ENCODE measurements at places on chromosomes 7 and 10. TPM values are rescaled to one million over a fixed set of nuclear protein-coding genes. Genes with fewer than 3 reads are reported as not detected.

DNA sequence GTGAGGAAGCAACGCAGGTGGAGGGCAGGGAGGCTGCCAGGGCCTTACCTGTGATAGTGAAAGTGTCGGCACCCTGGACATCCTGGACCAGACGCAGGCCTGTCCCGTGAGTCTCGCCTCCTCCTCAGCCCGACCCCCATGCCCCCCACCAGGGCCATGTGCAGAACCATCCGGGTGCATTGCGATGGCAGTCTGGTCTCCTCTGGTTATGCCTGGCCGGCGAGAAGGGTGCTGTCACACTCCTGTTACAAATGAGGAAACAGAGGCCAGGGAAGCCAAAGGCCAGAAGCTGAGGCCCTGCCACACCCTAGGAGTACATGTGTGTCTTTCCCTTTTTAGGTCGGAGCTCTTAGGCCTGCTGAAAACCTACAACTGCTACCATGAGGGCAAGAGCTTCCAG lies 7.2 kb downstream of the DEPP1 start:
- no peak for DNase-seq

DNA sequence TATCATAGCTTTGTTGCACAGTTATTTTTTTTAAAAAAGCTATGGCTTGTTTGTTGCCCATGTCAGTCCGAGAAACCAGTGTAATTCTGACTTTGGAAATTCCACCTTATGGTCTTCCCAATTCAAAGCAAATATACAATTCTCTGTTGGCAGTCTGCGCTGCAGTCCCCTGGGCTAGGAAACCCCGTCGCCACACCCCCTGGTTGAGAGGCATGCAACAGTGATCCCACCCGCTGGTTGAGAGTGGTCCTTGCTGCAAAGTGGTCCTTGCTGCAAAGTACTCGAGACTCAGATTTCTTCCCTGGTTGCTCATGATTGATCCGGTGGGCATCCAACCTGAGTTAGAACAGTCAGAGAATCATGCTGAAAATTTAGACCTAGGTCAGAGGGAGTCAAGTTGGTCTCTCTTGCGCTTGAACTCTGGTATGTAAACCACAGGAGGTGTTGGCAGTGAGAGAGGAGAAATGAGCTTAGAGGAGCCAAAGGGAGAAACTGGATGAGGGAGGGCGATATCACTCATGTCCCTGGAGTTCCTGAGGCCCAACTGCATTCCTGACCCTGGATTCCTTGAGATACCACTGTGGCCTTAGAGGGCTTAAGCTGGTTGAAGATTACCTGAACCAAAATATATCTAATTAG lies 45.0 kb upstream of the STK17A start:
- DNase-seq: no peak

GRCh38 chr7:767941-768731 lies 41.1 kb upstream of the PRKAR1B start:
- DNase-seq: no peak

DNA sequence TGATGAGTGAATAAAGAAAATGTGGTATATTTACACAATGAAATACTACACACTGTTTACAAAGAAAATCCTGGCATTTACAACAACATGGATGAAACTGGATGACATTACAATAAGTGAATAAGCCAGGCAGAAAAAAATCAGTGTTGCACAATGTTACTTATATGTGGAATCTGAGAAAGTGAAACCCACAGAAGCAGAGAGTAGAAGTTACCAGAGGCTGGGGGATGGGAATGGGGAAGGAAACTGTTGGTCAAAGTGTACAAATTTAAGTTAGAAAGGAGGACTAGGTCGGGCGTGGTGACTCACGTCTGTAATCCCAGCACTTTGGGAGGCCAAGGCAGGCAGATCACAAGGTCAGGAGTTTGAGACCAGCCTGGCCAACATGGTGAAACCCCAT lies 538.5 kb upstream of the MKI67 start:
- DNase-seq: no peak

DNA sequence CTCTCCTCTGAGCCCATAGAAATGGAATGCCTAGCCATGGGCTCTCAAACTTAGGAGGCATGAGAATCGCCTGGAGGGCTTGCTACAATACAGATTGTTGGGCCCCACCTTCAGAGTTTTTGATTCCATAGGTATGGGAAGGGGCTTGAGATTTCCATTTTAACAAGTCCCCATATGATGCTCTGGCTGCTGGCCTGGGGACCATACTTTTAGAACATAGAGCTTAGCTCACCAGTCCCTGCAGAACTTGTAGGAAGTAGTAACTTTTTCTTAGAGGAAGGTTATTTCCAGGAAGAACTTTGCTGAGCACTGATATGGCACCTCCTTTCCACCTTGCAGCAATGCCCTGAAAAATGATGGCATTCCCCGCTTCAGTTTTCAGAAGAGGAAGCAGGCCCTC lies 177.0 kb upstream of the ZMIZ1 start:
- no peak for DNase-seq

GRCh38 chr10:68302503-68302823 lies 29.4 kb upstream of the HNRNPH3 start:
- DNase-seq: no peak

- no peak for DNase-seq
Observed at GRCh38 chr7:155224116-155224811, 73.4 kb upstream of the INSIG1 start.

GRCh38 chr7:46680147-46680546 lies 759.1 kb upstream of the IGFBP3 start:
- DNase-seq: no peak

DNA sequence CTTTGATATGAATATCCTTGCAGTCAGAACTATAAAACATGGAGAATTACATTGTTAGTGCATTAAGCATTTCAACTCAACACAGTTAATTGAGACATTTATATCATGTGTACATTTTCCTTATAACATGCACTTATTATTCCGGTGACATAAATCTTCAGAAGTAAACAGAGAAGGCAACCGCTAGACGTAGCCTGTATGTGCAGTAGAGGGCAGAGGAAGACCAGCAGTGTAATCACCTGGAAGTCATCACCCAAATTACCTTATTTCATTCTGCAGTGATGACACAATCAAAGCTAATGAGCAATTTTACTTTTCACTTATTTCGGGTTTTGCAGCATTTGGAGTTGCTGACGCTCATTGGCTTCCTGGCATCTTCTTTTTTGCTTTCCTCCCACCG lies 394.6 kb downstream of the SDK1 start:
- no peak for DNase-seq

DNA sequence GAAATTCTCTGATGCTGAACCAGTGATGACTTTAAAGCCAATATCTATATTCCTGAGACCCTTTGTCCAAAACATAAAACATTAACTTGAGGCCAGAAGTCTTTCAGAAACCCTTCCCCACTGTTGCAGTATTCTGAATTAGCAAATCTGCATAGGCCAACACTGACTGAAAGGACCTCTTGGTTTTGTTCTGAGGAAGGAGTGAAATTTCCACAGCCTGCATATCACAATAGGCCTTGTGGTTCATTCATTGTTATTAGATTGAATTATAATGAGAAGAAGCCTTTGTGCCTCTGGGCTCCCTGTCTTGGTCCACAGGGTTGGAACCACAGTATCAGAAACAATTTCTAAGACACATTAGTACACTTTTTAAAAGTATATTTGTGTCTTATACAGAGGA lies 90.3 kb downstream of the CCNY start:
- no peak for DNase-seq

DNA sequence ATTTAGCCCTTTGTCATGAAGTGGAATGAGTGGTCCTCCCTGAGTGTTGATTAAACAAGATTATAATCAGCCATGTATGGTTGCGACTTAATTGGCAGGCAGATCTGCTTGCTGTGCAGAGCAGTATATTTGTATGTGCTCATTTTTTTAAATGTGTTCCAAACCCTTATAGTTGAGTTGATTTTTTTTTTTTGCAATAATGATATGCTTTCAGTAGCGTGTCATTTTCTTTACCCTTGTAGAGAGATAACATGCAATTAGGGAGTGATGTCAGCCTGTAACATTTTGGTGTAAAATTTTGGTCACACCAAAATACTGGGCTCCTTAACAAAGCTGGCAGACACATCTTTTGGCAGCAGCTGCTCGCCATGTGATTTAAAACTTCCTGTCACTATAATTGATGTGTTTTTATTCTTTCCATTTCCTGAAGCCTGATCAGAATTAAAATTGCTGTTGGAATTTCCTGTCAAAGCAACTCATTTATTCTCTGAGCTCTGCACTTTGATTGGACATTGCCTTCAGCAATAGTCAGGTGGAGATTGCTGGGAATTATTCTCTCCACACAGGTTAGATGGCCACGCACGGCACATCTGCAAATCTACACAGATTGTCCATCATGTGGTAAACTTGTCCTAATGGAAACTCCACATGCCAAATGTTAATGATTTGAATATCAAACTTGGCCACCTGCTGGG lies 125.3 kb downstream of the DYNC1I1 start:
- no peak for DNase-seq

- no peak for DNase-seq
Observed at GRCh38 chr7:7264306-7265040, 82.1 kb downstream of the C1GALT1 start.

GRCh38 chr10:127961071-127961470 lies 54.2 kb downstream of the PTPRE start:
- DNase-seq: no peak

DNA sequence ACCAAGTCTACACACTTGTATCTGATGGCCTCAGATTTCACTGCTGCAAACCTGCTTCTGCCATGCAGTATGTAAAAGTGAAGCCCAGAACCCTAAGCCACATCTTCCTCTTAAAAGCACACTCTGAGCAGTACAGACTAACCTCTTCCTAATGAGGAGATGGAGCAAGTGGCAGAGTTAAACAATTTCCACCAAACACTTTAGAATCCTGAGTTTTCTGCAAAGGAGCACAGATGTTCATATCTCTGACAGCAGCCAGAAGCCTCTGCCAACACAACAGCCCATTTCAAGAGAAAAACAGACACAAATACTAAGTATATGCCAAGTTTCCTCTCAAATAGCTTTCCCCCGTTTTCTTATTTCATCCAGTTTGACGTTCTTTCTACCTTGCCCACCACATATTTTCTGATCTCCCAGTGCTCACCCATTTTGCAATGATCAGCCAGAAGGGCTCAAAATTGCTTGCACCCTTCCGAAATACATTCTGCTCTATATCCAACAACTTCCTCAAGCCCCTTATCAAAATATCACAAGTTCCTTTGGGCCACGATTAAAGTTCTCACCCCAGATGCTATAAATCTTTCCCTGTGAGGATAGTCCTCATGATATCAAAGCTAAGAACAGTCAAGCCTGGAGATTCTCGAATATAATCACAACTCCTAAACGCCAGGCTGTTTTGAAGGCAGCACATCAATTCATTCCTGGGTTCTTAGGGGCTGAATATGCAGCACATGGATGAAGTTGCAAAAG lies 27.5 kb downstream of the ELMO1 start:
- DNase-seq: no peak

DNA sequence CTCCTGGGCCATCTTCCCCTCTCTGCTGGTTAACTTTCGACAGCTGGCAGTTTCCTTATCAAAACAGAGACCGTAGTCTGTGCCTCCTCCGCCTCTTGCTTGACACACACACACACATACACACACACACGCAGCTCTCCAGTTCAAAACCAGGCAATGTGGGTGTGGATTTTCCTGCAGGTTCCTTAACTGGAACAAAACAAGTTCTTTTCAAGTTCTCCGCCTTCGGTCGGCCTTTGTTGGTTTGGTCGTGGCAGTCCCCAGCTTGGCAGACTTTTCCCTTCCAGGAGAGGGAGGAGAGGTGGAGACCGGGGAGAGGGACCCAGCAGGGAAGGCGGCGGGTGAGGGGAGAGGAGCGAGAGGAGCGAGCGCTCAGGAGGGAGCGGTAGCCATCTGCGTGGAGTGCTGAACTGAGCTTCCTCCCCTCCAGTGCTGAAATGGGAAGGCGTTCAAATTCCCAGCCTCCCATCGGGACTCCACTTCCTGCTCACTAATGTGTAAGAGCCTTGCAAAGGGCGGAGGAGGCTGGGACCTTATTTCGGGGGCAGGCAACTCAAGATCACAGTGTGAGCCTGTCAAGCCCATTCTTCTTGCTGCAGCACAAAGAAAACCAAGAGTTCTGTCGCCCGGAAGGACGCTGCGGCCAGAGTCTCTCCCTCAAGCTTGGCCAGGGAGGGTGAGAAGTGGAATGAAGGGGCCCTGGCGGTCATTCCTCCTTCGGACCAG lies 120.6 kb downstream of the PRPF18 start:
- DNase-seq: no peak

DNA sequence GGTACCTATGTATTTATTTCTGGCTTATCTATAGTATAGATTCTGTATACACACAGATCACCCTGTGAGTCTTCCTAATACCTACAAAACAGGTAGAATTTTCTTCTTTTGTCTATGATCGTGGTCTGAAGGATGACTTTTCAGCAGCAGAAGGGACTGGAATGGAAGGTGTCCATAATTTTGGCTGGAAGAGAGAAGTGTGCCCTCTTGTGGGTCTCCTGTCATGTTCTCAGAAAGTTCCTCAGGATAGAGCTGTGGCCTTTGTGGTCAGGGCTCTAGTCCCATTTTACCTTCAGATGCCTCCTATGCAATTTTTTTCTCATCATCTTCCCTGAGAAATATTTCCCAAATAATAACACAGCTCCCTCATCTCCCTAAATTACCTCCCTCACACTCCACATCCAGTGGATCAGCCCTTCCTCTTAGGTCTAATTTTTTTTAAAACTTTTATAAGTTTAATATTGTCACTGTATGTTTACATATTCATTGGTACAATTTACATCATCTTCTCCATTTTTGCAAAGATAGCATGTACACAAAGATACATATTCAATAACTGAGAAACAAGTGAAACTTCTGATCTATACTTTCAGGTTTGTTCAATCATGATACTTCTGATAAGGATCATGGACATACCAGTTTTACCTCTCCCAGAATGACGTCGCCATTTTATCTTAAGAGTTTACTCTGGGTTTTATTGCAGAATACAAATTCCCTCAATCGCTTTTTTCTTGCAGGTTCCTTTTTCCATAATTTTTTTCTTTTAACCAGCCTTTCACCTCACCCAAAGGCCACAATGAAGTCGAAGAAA lies 112.7 kb downstream of the REEP3 start:
- no peak for DNase-seq

- DNase-seq: no peak
Observed at GRCh38 chr10:86373828-86374227, 7.2 kb upstream of the GRID1 start.

DNA sequence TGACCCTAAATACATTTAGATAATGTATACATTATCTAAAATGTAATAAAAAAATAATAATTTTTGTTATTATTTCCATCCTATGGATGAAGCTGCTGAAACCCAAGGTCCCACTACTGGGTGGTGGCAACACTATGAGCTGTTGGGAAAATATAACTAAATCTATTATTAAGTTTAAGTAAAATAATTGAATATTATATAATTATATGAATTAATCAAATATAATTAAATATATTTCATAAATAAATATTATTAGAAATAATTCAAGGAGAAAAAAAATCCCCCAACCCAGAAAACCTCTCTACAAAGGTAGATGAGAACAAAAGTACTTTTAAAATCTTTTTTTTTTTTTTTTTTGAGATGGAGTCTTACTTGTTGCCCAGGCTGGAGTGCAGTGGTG lies 7.9 kb downstream of the PRSS58 start:
- DNase-seq: no peak

- DNase-seq: no peak
Observed at GRCh38 chr7:98317366-98318040, 36.0 kb downstream of the BRI3 start.

The LRIT1 gene
- not detected for total RNA-seq

The TAS2R5 gene
- 0.83 TPM for total RNA-seq

The ABLIM1 gene
- 11.0 TPM for total RNA-seq

Measured in natural killer cell treated with Interleukin-12 subunit alpha and Interleukin-12 subunit beta and Interleukin-15 and Interleukin-18, amount 100 ng/mL, for 72 hours (primary cell).